ENCODE measurements at places on chromosomes 1 and 21.

DNA sequence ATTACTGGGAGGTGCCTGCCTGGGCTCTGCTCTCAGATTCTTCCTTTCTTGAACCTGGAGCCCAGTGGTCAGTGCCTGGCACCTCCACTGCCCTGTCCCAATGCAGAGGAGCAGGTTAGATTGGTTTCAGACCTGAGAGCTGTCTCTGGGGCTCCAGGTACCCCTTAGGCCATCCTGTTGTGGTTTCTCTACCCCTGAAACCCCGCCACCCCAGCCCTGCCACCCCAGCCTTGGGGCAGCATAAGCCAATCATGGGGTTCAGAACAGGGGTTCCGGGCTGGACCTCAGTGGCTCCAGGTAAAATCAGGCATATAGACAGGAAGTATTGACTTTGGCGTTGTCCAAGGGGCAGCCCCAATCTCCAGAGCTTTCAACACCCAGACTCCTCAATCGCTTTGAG is 3.2 kb upstream of the SLC6A9 start:
- no peak for DNase-seq

DNA sequence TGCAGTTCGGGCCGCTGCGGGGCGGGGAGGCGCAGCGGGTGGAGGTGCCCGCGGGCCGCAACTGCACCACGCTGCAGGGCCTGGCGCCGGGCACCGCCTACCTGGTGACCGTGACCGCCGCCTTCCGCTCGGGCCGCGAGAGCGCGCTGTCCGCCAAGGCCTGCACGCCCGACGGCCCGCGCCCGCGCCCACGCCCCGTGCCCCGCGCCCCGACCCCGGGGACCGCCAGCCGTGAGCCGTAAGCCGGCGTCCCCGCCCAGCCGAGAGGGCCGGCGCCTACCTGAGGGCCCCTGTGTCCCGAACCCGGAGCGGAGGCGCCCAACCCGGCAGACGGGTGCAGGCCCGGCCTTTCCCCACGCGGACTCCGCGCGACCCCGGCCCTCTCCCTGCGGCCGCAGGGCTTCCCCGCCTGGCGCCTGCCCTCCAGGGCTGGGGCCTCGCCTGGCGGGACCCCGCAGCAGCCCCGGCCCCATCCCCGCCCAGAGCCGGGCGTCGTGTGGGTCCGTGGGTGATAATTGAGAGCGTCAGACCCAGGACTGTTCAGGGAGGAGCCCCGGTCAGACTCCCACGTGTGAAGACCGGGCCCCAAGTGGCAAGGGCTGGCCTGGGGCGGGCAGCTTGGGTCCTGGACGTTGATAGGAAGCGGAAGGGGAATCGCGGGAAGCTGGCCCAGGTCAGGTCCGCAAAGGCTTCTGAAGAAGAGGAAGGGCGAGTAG is 4.2 kb downstream of the VWA1 start:
- no peak for DNase-seq

DNA sequence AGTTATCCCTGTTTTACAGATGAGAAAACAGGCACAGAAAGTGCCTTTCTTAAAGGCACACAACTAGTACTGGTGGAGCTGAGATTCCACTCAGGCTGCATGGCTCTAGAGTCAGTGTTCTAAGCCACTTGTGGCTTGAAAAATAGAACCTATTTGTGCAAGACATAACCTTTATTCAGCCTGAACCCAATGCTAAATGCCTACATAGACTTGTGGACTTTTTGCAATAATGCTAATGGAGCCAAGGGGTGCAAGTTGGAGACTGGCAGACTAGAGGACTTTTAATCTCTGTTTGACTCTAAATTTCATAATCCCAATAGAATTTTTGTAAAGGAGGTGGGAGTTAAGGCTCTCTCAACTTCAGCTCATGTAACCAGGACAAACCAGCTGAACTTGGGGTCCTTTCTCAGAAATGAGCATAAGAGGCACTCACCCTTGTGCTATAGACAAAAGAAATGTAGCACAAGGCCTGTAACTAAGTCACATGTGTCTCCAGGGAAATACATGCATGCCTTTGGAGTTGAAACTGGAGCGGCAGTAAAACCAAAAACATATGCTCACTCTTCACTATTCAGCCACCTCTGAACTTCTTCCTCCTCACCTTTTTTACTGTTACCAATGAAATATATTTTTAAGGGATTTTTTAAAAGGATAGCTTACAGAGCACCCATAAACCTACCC is 43.0 kb upstream of the AK4 start:
- no peak for DNase-seq

DNA sequence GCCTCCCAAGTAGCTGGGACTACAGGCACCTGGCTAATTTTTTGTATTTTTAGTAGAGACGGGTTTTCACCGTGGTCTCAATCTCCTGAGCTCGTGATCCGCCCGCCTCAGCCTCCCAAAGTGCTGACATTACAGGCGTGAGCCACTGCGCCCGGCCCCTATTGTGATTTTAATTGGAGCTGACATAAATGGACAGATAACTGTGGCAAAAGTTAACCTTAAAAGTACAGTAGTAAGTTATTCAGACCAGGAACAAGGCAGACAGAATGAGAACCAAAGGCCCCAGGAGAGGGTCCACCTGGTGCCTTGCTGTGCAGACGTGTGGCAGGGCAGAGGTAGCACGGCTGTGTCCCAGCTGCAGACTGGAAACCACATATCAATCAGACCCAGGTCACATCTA is 11.0 kb downstream of the TMEM201 start:
- DNase-seq = no peak
